ENCODE measurements at places on chromosomes 7 and 10.
A peak's percentile ranks its signal among the peaks of the same experiment; 100 is the strongest.

GRCh38 chr7:83060218-83060617 lies 102.5 kb downstream of the PCLO start:
- ATAC-seq, result peak; percentile 48

GRCh38 chr7:32093415-32094408 lies 23.5 kb upstream of the PDE1C start:
- ATAC-seq, result peak; percentile 69

GRCh38 chr10:67779465-67780203 lies 58.4 kb downstream of the DNAJC12 start:
- ATAC-seq, result peak; percentile 93

- ATAC-seq, result peak; percentile 77
These were observed at the start of gene DKK1 for GRCh38 chr10:52313933-52314821. TSS of gene DKK1 (plus strand) at chr10:52314281. CDS start at chr10:52314435, 154 bp downstream.

GRCh38 chr10:98097175-98097574 lies 37.3 kb upstream of the R3HCC1L start:
- ATAC-seq, result no peak

- no peak for ATAC-seq
These were observed 79.7 kb upstream of the KCNMA1 start for GRCh38 chr10:77717336-77717735.

DNA sequence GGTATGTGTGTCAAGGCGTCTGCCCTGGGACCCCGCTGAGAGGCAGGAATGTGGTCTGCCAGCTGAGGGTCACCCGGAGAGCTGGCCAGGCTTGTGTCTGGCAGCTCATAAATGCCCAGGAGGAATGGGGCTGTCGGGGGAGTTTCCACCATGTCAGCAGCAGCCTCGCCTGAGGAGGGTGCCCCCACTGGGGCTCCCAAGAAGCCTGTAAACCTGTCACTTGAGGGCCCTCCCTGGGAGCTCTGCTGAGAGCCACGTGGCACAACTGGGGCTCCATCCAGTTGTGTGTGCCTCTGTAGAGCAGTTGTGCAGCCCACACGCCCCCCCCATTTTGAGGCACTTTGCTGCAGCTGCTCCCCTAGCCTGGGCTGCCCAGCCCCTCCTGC lies 70.6 kb downstream of the NEURL1 start:
- ATAC-seq, result no peak

DNA sequence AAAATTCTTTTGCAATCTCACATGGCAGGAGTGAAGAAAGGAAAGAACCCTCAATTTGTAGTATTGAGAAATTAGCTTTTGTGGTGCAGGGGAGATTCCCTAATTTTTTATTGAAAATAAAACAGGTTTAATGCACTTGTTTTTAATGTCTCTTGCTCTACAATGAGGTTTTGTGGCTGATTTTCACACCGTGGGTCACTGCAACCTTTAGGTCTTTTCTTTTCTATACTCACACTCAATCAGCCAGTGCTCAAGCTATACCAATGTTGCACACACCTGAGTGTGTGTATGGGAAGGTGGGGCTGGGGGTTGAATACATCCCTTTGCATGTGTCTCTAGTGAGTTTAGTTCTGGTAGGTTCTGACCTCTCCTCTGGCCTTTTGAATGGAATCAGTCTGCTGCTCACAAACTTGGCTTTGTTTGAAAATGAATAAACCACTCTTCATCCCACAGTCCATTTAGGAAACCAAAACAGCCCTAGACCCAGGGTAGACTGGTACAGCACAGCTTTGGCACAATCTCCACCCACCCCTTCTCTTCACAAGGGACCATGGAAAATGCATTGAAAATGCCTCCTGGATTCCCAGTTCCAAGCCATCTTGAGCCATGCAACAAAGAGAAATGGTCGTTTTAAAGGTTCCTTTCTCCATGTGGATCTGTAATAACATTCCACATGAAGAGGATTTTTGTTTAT lies 411.5 kb downstream of the SFMBT2 start:
- no peak for ATAC-seq

DNA sequence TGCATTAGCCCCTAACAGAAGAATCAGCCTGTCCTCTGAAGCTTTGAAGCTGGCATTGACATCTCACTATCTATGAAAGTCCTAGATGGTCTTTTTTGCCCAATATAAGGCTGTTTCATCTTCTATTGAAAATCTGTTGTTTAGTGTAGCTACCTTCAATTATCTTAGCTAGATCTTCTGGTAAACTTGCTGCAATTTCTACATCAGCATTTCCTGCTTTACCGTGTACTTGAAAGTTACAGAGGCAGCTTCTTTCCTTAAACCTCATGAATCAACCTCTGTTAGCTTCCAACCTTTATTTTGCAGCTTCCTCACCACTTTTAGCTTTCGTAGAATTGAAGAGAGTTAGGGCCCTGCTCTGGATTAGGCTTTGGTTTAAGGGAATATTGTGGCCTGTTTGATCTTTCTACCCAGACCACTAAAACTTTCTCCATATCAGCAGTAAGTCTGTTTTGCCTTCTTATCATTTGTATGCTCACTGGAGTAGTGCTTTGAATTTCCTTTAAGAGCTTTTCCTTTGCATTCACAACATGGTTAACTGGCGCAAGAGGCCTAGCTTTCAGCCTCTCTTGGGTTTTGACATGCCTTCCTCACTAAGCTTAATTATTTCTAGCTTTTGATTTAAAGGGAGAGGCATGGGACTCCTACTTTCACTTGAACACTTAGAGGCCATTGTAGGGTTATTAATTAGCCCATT lies 32.5 kb downstream of the ARID5B start:
- ATAC-seq, result no peak

DNA sequence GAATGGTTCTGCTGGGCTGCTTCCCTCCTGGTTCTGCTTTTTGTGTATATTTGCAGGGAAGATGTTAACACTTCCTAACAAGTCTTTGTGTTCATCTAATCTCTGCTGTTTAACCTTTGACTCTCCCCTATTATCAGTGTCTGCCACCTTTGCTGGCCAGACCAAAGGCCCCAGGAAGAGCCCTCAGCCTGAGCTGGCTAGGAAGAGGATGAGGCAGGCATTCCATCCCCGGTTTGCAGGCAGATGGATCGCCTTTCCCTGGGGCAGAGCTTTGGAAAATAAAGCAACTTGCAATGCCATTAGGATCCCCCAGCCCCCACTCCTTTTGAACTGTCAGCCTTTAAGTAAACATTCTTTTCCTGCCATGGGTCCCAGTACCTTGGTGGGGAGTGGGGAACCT lies 19.0 kb downstream of the DPCD start:
- no peak for ATAC-seq

- peak; percentile 88 for ATAC-seq
These were observed 209.1 kb downstream of the CCSER2 start for GRCh38 chr10:84537447-84537931.

DNA sequence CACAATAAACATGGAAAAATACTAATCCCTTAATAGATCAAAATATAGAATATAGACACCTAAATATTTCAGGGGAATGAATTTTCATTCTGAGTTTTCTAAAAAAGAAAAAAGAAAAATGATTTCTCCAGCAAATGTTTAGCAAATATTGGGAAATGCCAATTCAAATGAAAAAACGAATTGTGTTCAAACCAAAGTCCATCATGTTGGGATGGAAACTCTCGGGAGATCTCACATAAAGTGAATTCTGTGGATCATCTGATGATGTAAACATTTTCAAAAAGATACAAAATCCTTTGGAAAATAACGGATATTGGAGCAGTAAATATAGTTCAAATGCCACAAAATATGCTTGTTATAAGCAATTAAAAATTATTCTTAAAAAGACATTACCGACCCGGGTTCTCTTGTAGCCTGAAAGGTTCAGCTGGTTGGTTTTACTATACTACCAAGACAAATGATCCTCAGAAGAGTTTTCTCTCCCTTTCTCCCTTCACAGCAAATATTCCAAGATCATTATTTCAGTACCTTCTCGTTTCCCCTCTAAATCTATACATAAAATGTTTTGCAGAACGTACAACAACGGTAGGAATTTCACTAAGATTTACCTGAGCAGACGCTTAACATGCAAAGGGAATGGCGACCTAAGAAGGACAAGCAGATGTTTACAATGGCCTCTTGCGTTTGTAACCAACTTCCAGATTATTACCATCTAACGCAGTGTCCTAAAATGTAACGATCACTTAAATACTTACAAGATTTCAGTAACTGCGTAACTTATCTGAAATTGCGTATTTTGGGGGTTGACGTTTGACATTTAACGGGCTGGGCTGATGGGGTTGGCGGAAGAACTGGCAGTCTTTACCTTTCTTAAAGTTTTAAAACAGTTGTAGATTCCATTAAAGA lies 2.5 kb downstream of the HOXA13 start:
- ATAC-seq, result no peak

GRCh38 chr10:34339816-34340553 lies 475.1 kb downstream of the PARD3 start:
- ATAC-seq, result no peak

DNA sequence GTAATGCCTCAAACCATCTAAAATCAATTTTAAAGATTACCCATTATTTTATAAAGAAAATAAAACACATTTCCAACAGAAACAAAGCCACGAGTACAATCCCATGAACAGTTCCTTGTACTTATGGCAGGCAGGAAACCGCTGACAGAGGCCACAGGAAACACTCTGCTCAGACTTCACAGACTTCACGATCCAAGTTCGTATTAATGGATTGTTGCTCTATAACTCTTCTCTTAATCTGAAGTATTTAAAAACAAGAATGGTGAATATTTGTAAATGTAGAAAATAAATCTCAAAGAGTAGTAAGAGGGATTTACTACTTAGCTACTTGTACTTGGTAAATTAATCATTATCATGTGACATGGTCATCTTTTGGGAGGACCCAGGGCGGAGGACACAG lies 78.3 kb downstream of the SNX10 start:
- ATAC-seq, result no peak

DNA sequence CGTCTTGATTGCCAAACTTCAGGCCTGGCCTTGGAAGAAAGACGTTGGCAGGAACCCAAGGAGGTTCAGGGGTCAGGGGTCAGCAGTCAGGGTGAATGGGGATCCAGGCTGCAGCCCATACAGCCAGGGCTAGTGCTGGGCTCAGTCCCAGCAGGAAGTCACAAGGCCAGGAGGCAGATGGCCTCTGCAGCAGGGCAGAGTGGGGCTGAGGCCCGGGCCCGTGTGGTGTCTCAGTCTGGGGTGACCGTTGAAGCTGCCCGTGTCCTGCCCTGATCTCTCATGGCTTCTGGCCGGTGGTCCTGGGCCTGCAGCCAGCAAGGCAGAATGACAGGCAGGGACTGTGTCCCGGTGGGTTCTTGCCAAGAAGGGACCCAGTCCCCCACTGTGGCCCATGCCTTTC lies 26.6 kb upstream of the PURB start:
- ATAC-seq, result peak; percentile 22

DNA sequence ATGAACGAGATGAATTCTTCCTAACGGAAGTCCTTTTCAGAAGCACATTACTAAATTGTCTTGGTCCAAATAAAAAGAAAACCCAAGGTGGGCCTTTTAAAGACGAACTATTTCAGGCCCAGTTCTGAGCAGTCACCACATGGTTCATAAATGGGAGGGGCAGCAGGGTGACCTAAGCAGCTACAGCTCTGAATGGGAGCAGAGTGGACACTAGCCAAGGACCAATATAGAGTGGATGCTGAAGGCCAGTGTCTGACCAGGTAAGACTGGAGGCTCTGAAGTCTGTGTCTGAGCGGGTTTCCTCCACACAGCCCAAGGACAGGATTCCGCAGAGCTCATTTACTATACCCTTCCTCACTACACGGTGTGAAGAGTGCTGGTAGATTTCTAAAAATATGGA lies 159.1 kb downstream of the TMEM26 start:
- ATAC-seq, result no peak

- ATAC-seq, result no peak
These were observed 2.0 kb upstream of the RBAK start for GRCh38 chr7:5043661-5044060.

GRCh38 chr10:11538834-11539190 lies 72.6 kb downstream of the USP6NL start:
- ATAC-seq, result no peak

GRCh38 chr10:124035928-124036558 lies 57.4 kb downstream of the CHST15 start:
- no peak for ATAC-seq

DNA sequence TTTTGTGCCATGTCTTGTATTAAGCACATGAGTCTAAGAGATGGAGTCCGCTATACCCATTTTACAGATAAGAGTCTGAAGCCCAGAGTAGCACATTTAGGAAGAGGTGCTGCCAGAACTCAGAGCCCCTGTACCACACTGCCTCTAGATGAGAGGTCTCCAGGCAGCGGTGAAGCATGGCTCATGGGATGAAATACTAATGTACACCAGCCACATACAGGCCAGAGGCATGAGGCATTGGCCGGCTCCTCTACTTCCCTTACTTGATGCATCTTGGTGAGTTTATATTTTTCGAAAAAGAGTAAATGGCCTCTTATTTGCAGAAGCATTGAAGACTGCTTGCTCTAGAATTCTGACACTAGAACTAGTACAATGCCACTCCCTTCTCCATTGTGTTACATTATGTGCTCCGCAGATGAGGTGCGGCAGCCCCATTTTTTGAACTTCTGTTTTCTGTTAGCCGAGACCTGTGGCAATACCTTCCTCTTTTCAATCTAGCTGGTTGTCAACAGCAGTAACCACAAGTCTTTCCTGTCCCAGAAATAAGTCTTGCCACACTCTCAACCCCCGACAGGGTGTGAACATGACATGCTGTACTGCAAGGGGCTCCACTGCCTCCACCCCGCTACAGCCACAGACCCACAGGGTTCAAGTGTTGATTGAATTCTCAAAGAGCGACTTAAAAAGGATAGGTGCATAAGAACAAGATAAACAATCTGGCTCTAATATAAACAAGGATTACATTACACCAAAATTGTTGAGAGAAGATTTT lies 145.3 kb downstream of the CELF2 start:
- ATAC-seq, result no peak

DNA sequence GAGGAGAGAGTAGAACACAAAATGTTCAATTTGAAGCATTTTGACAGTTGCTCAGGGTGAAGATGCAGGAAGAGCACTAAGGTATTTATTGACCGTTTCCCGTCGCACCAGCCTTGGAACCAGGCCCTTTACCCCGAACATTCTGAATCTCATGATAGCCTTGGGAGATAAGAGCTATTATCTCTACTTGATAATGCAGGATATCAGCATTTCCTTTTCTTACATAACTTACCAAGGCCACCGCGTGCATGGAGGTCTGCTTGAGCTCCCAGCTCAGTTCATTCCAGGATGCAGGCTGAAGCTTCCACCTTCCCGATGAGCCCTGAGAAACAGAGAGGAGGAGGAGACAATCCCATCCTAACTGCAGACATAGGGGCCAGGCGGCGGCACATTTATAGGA lies 324.2 kb upstream of the COBL start:
- ATAC-seq, result no peak

- ATAC-seq, result peak; percentile 69
These were observed 103.0 kb downstream of the CTBP2 start for GRCh38 chr10:125057158-125058001.

- no peak for ATAC-seq
These were observed 135.3 kb downstream of the ARHGAP22 start for GRCh38 chr10:48469516-48470020.

DNA sequence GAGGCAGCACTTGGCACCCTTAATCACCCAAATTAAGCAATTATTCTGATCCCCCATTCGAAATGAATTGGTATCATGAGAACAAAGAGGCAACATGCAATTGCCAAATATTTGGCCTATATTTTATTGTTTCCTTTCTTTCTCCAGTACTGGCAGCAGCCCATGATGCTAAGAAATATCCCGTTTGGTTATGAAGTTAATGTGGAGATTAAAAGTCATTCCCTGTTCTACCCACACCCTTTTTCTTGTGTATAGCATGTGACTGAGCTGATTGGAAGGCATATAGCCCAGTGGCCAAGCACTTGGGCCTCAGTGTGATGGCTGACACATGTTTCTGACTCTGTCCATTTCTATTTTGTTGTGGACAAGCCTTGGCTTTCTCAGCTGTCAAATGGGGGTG lies 692.3 kb upstream of the GALNT17 start:
- no peak for ATAC-seq

GRCh38 chr7:135156290-135156689 lies 8.4 kb downstream of the TMEM140 start:
- no peak for ATAC-seq

Data from SK-N-SH treated with all-trans-retinoic acid at 6 μM for 48 hours (cell line).